ENCODE measurements at places on chromosomes 4 and X.

DNA sequence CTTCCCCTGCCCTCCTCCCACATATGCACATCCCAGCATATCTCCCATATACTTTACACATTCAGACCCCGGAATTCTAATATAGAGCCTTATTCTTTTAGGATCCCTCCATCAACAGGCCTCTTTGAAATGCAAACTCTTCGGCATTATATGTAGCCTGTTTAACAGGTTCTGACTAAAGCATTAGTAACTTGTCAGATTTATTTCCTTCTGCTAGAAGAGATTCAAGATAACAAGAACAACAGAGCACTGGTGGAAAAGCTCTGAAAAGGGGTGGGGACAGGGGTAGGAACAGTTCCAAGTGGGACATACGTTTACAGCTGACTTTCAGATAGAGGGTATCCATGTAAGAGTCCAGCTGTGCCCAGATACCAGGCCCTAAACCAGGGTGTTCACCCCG lies 31.7 kb upstream of the PRPS1 start:
- DNase-seq, result no peak

DNA sequence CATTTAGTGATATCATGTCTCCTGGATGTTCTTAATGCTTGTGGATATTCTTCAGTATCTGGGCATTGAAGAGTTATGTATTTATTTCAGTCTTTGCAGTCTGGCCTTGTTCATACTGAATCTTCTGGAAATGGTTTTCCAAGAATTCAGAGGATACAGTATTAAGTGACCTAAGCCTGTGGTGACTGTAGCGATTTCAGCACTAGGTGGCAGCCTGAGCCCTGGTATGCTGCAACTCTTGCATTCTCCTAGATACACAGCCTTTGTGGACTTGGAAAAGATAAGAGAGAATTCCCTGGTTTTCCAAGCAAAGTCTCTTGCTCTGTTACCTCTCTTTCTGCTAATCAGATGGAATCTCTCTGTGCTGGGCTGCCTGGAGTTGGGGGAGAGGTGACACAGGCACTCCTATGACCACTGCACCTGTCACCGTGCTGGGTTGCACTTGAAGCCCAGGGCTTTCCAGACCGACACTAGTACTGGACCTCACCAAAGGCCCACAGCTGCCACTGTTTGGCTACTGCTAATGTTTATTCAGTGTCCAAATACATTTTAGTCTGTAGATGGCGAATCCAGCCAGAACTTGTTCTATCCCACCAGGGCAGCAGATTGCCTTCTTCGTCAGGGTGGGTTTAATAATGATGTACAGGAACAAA lies 19.3 kb upstream of the SPIN2A start:
- no peak for DNase-seq

GRCh38 chr4:175444512-175444911 lies 367.6 kb downstream of the GPM6A start:
- no peak for DNase-seq

GRCh38 chr4:38188631-38189101 lies 228.5 kb downstream of the PTTG2 start:
- no peak for DNase-seq

DNA sequence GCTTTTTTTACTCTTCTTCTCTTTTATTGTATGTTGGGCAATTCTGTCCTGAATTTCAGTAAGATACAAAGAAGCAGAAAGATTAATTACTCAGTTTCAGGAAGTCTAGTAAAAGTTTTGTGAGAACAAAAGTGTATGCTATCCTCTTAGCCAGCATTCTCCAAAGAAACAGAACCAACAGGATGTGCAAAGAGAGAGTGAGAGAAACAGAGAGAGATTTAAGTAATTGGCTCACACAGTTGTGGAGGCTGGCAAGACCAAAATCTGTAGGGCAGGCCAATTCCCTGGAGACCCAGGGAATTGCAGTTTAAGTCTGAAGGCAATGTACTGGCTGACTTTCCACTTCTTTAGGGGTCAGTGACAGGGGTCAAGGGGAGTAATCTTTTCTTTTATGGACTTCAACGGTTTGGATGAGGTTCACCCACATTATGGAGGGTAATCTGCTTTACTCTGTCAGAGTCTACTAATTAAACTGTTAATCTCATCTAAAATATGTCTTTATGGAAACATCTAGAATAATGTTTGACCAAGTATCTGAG lies 59.2 kb upstream of the SLC39A8 start:
- no peak for DNase-seq

DNA sequence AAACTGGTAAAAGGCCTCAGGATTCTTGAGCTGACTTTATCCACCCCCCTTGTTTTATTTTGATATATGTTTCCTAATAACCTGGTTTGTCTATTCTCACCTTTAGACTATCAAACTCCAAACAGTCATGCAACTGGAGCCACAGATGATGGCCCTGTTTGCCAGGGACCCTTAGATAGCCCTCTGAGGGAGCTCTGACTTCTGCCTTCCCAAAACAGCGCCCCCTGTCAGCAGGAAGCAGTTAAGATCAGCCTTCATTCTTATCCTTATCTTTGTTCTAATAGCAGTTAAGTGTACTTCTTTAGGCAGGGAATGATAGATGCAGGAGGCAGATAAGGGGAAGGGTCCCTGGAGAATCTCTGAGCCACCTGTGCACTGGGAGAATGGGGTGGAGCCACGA lies 27.5 kb upstream of the CXCL13 start:
- DNase-seq, result no peak

- DNase-seq, result no peak
Observed at GRCh38 chr4:36206012-36206411, 38.3 kb downstream of the ARAP2 start.
